CD4-positive, alpha-beta T cell (primary cell): ENCODE measurements at places on chromosomes 7 and 10. TPM values are rescaled to one million over a fixed set of nuclear protein-coding genes. Genes with fewer than 3 reads are reported as not detected.

Gene KMT2E
- total RNA-seq = 295 TPM

Gene MBL2
- total RNA-seq = not detected

Gene POM121
- total RNA-seq = 66.2 TPM

Gene FAM25G
- not detected for total RNA-seq

Gene MUC3A
- not detected for total RNA-seq

Gene C1QL3
- total RNA-seq = not detected

Gene AOC1
- not detected for total RNA-seq

Gene TMEM236
- total RNA-seq = 0.06 TPM

Gene CNPY1
- total RNA-seq = not detected

Gene SLC29A4
- total RNA-seq = 1.1 TPM

Gene MRLN
- total RNA-seq = 0.56 TPM

Gene PPP1R17
- not detected for total RNA-seq

Gene TMEM213
- not detected for total RNA-seq

- H3K27ac ChIP-seq = no peak overlapping the region
- no peaks in the 10 kb centered on the region for H3K27me3 ChIP-seq
- no peaks in the 10 kb centered on the region for H3K36me3 ChIP-seq
- peaks cover 5% of the 10 kb centered on the region for H3K4me1 ChIP-seq
Measured at GRCh38 chr10:30734901-30735300, 105.3 kb upstream of the LYZL2 start.

DNA sequence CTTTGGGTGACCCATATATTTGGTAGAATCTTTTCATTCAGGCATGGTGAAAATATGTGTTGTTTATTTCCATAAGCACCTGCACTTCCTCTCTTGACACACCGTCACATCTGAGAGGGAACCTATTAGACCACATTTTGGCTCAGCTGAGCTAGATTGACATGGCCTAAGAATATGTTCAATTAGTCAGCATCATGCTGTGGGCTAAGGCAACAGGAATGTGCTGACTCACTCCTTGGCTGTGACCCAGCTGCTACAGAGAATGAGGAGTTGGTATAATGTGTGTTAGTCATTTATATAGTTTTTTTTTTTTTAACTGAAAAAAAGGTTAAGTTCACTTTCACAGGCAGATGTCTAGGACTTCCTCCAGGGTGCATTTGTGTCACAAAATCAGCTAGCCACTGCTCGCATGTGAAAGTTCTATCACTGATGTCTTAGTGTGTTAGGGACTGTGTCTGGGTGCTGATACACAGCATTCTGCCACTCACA, 180.6 kb downstream of the SEMA3E start:
- DNase-seq = no peak
- H3K36me3 ChIP-seq = no peaks in the 10 kb centered on the region
- H3K27me3 ChIP-seq = no peaks in the 10 kb centered on the region
- no peaks in the 10 kb centered on the region for H3K4me1 ChIP-seq
- H3K4me3 ChIP-seq = no peak overlapping the region
- no peak overlapping the region for H3K27ac ChIP-seq

DNA sequence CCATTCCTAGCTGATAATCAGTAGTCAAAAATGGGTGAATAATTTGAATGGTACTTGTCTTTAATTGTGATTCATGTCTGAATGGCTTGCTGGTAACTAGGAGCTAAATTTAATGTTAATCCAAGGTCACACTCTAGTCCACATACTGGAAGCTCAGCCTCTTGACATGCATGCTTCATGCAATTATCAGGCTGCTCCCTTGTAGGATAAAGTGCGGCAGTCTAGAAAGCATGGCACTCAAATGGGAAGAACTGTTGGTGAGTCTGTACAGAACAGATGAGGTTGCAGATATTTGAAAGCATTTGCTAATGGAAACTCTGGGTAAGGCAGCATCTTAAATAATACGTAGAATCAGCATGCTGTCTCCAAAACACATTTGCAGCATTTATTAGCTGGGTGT, 499.4 kb downstream of the AUTS2 start:
- H3K4me1 ChIP-seq = no peaks in the 10 kb centered on the region
- no peaks in the 10 kb centered on the region for H3K27me3 ChIP-seq
- H3K4me3 ChIP-seq = no peak overlapping the region

DNA sequence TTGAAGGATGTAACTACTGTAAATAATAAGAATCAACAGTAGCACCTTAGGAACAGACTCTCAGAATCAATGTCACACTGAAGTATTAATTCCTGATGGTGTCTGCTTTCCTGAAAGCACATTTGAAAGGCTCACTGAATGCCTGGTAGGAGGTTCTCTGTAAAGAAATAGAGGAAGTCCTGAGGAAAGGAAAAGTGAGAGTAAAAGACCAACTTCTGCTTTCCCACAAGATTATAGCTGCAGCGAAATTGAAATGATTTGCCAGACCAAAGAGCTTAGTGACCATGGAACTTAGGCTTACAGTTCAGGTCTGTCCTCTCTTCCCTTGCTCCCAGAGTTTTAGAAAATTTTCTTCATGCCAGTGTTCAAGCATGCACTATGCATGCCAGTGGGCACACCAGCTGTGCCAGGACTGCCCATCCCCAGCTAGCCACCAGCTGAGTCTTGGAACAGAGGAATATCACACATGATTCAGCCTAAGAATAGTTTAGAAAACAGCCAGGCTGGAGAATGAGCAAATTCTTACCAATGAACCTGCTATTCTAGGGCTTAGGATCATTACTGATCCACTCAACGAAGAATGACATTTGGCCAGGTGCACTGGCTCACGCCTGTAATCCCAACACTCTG, 123.2 kb downstream of the HERPUD2 start:
- H3K27ac ChIP-seq = no peak overlapping the region
- H3K27me3 ChIP-seq = no peaks in the 10 kb centered on the region
- H3K4me1 ChIP-seq = no peaks in the 10 kb centered on the region
- no peak overlapping the region for H3K4me3 ChIP-seq

DNA sequence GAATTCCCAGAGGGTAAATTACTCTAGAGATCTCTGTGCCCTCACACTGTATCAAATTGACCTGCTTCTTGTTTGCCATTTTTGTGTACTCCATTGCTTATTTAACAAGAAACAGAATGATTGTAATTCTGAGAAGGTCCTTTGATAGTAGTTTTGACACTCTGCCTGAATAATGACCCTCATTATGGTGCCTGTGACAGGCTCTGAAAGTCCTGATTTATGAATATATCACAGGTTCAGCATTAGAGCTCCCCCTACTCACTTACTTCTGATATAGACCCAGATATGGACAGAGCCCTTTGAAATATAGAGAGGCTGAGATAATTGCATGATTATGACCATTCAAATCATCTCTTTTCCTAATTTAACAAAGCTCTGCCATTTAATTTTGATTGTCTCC, 465.2 kb downstream of the MDFIC start:
- no peak for DNase-seq
- no peaks in the 10 kb centered on the region for H3K27me3 ChIP-seq
- H3K27ac ChIP-seq = no peak overlapping the region
- no peaks in the 10 kb centered on the region for H3K4me1 ChIP-seq

DNA sequence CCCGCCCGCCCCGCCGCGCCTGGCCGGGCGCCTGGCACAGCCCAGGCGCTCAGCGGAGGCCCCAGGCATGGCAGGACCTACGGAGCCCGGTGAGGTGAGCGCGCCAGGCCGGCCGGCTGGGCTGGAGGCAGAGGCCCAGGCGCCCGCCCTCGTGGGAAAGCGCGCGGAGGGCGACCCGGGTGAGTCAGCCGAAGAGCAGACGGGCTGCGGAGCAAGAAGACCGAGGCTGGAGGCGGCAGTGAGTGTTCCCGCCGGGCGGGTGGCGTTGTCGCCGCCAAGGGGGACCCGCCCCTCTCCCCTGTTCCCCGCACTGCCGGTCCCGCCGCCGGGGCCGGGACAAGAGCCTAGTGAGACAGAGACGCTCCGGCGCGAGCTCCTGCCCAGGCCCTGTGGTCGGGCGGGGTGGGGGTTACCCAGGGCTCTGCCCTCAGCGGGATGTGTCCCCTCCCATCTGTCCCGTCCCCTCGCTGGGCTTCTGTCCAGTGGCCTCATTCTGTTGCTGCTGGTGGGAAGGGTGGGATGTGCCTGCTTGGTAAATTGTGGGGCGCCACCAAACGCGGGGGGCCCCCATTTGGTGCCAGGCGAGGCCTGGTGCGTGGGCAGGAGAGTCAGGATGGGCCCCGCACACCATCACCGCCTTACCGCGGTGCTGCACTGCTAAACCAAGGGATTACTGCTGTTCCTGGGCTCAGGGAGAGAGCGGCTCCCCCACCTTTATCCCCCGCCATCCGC, 17.0 kb upstream of the NODAL start:
- H3K4me3 ChIP-seq = no peak overlapping the region
- no peaks in the 10 kb centered on the region for H3K36me3 ChIP-seq
- H3K4me1 ChIP-seq = peaks cover 12% of the 10 kb centered on the region

- H3K27me3 ChIP-seq = peaks cover 12% of the 10 kb centered on the region
- H3K4me3 ChIP-seq = no peak overlapping the region
- DNase-seq = no peak
- H3K36me3 ChIP-seq = no peaks in the 10 kb centered on the region
Measured at GRCh38 chr10:101054876-101055275, 6.9 kb upstream of the KAZALD1 start.

GRCh38 chr10:24344279-24344678, 135.3 kb downstream of the KIAA1217 start:
- DNase-seq = no peak
- no peaks in the 10 kb centered on the region for H3K36me3 ChIP-seq
- no peaks in the 10 kb centered on the region for H3K27me3 ChIP-seq
- H3K4me3 ChIP-seq = no peak overlapping the region

DNA sequence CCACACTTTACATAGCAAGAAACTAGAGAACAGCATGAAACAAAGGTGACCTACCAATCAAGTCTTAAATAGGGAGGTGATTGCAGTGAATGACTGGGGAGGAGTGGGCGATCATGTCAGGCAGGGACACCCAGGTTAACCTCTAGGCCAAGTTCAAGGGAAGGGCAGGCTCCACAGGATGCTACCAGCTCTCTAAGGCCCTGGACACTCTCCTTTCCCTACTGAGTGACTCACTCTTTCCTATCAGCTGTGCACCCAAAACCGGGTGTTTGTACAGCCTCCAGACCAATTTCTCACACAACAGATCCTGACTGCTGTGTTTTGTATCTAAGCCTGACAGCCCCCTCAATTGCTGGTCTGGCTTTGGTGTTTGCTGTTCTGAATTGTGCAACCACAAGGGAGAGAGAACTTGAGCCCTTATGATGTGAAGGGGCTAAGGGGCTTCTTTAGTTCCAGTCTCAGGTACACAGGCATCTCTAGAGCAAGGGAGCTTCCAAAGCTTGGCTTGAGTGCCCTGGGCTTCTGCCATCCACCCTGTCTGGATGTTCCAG, 107.8 kb downstream of the TBXAS1 start:
- no peak overlapping the region for H3K27ac ChIP-seq
- H3K27me3 ChIP-seq = no peaks in the 10 kb centered on the region
- no peak for DNase-seq
- H3K4me1 ChIP-seq = no peaks in the 10 kb centered on the region

- H3K4me3 ChIP-seq = no peak overlapping the region
- no peak for DNase-seq
- peaks cover 9% of the 10 kb centered on the region for H3K27me3 ChIP-seq
Measured at GRCh38 chr10:6819301-6819700, 239.2 kb upstream of the PRKCQ start.

GRCh38 chr10:60985951-60986350, 42.0 kb upstream of the RHOBTB1 start:
- no peak for DNase-seq
- H3K27me3 ChIP-seq = no peaks in the 10 kb centered on the region
- no peaks in the 10 kb centered on the region for H3K4me1 ChIP-seq
- H3K4me3 ChIP-seq = no peak overlapping the region

DNA sequence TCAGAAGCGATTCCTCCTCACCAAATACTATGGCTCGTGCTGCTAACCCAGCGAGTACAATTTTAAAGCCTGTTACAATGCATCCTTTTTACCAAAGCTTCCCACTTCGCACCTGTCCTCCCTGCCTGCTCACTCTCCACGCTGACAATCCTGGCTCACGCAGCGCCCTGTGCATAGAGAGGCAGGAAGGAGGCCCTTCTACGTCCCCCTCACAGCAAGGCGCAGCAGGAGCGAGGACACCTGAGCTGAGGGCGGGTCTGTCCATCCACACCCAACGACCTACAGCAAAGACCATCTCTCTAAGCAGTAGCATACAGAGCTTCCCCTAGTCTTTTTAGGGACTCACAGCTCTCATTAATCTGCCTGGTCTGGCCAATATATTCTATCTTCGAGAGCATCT, 46.0 kb downstream of the MKI67 start:
- H3K27ac ChIP-seq = no peak overlapping the region
- no peaks in the 10 kb centered on the region for H3K27me3 ChIP-seq
- DNase-seq = no peak
- H3K4me3 ChIP-seq = no peak overlapping the region
- H3K4me1 ChIP-seq = no peaks in the 10 kb centered on the region
- H3K36me3 ChIP-seq = peaks cover 92% of the 10 kb centered on the region

GRCh38 chr7:121941830-121942229, 68.9 kb downstream of the PTPRZ1 start:
- H3K27me3 ChIP-seq = no peaks in the 10 kb centered on the region
- H3K27ac ChIP-seq = no peak overlapping the region
- no peaks in the 10 kb centered on the region for H3K4me1 ChIP-seq
- no peak for DNase-seq
- H3K4me3 ChIP-seq = no peak overlapping the region

DNA sequence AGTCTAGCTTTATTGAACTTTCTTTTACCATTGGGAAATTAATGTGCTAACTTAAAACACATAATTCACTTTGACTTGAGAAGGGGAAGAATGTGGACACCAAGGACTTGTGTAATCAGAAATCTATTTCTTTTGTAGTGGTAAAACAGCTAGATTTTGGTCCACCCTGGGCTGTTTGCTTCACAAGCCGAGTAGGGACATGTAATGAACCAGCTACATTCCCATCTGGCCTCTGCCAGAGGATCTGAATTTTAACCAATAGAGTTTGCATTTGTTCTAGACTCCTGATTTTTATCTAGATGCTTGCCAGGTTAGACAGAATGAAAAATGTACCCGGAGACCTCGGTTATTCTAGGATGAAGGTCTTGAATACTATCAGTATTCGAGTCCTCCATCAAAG, 1.9 kb downstream of the CACNB2 start:
- H3K4me3 ChIP-seq = no peak overlapping the region
- no peak for DNase-seq
- no peaks in the 10 kb centered on the region for H3K36me3 ChIP-seq
- no peak overlapping the region for H3K27ac ChIP-seq

GRCh38 chr10:1737222-1738061, at the start of gene ADARB2:
ADARB2 (minus strand) TSS chr10:1737525.
- DNase-seq = no peak
- peaks cover 76% of the 10 kb centered on the region for H3K27me3 ChIP-seq
- H3K4me3 ChIP-seq = peak within 1 kb of the TSS; percentile 22
- no peak within 1 kb of the TSS for H3K27ac ChIP-seq
- H3K36me3 ChIP-seq = no peaks in the 10 kb centered on the region

- peak overlapping the region; percentile 79 for H3K27ac ChIP-seq
- H3K4me1 ChIP-seq = peaks cover 59% of the 10 kb centered on the region
- DNase-seq = no peak
- no peaks in the 10 kb centered on the region for H3K27me3 ChIP-seq
- no peaks in the 10 kb centered on the region for H3K36me3 ChIP-seq
Measured at GRCh38 chr10:28367413-28367812, 64.5 kb upstream of the MPP7 start.

GRCh38 chr10:100763043-100763747, 17.8 kb downstream of the PAX2 start:
- H3K4me1 ChIP-seq = no peaks in the 10 kb centered on the region
- H3K27ac ChIP-seq = no peak overlapping the region
- peaks cover 51% of the 10 kb centered on the region for H3K27me3 ChIP-seq
- no peak for DNase-seq
- no peak overlapping the region for H3K4me3 ChIP-seq

- no peak overlapping the region for H3K27ac ChIP-seq
- no peaks in the 10 kb centered on the region for H3K27me3 ChIP-seq
- DNase-seq = no peak
- no peak overlapping the region for H3K4me3 ChIP-seq
- no peaks in the 10 kb centered on the region for H3K36me3 ChIP-seq
Measured at GRCh38 chr7:7553386-7553785, 13.3 kb upstream of the MIOS start.
